ENCODE measurements at places on chromosomes 3 and 15.

DNA sequence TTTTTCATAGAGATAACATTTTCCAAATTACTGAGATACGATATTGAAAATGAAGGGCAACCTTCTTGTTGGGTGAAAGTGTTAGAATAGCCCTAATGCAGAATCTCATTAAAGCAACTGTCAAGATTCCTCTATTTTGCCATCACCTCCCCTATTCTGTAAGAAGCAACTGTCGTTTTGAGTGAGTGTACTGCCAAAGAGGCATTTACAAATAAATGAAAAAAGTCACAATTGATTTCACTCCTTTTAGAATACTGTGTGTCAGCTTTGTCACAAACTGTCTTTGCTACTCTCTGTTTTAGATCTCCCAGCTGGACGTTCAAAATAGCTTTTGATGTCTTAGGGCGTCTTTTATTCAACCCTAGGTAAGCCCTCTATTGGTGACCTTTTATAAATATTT, 322.8 kb upstream of the NAALADL2 start:
- DNase-seq, result no peak

DNA sequence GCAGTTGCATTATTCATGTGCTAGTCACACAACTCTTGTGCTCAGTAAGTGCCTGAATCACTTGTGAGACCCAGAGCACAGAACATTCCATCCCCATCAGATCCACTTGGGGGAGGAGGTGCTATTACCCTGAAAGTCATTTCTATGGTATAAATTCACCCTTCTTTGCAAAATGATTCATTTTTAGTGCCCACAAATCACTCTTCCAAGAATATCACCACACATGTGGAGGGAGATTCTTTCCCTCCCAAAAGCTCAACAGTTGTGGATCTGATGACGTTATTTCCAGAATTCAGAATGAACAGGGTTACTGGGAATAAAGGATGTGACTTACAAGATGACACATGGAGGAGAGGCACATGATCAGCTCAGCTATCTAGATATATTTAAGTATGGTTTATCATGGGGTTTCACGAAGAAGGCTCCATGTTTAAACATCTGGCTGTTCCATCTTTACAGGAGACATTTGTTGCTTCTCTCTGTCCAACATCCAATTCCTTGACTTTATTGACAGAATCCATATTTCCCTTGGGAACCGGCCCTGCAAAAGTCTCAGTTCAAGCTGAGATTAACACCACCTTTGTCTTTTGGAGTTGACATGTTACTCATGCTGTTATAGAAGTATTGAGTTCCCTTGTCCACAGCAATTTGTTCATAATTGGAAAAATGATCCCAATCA, 214.2 kb upstream of the PROK2 start:
- no peak for DNase-seq

DNA sequence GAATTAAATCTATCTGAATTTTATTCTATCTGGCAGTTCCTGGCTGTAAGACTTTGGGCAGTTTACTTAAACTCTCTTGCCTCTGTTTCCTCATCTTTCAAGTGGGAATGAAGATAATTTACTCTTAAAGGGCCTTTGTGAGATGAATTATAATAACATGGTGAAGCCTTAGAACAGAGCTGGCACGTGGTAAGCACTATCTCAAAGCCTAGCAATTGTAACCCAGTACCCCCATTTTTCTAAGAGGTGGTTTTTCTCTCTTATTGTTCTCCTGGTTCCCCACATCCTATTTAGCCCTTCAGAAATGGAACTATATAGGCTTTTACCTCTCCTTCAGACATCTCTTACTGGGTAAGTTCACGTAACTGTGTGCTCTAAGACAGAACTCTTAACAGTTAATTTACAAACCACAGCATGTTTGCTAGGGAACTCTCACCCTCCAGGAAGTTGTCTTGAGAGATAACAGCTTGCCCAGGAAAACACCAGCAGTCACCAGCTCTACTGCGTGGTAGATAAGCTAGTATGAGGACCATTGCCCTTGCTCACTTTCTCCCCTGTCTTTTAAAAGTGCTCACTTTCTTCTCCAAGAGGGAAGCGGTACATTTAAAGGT, 12.3 kb upstream of the CRBN start:
- DNase-seq, result no peak

DNA sequence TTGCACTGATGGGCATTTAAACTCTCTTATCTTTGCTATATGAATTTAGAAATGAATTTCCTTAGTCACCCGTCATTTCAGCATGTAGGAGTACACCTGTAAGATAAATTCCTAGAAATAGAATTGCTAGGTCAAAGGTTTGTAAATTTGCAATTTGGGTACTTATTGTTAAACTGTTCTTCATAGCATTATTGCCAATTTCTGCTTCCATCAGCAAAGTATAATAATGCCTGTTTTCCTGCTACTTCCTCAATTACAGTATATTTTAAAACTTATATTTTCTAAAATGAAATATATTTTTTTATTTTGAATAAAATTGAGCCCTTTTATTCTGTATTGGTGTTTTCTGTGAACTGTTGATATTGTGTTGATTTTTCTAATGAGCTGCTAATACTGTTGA, 16.3 kb upstream of the MCF2L2 start:
- DNase-seq, result no peak

GRCh38 chr3:53583161-53583690, 88.8 kb downstream of the CACNA1D start:
- no peak for DNase-seq

DNA sequence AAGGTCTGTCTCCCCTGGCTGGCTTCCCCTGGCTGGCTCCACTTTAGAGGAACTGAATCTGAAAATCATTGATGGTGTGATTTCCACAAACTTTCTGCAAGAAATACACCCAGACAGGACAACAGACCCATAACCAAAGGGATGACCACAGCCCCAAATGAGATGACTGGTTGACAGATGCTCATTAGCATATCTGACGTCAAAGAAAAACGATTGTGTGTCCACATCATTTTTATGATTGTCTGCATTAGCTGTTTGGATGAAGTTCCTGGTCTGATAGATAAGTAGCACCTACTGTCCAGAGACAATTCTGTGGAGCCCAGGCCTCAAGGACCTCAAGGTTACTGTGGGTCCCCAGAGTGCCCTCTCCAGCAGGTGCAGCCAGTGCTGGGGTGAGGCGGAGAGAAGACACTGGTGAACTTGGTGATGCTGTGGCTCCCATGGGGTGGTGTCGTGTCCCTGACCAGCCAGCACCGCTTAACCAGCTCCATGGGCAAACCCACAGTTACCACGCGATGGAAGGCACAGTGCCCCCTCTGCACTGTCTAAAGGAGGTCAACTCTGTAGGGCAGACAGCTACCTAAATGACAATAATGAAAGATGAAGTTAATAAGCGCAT, 127.4 kb downstream of the NSMCE3 start:
- DNase-seq, result no peak

DNA sequence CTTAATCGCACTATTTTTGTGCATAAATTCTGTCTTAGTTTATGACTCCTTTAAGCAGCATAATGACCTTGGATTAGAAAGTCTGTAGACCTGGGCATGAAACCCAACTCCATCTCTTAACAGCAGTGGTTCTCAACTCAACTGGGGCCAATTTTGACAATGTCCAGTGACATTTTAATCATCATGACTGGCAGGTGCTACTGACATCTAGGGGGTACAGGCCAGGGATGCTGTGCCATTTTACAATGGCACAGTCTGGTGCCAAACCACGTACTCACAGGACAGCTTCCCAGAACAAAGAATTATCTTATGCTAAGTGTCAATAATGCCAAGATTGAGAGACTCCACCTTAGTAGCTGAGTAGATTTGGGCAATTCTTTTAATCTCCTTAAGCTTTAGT, 405.0 kb downstream of the NTRK3 start:
- DNase-seq, result no peak

DNA sequence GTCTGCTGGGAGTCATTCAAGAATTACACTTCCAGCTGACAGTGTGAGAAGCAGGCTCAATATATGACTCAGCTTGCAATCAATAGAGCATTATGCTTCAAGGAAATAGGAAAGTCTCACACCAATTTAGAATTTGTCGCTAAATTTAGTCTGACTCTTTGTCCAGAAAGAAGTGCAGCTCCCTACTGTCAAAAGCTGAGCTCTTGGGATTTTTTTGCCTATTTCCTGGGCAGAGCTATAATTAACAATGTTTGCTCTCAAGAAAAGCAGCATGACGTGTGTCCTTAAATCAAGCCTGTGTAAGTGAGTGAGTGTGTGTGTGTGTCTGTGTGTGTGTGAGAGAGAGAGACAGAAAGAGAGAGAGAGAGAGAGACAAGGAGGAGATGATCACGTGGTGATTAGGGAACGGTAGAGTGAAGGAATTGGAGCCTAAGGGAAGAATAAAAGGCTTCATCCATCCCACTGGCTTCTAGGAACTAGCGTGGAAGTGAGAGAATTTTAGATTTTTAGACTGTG, 16.4 kb upstream of the SLC35G2 start:
- DNase-seq, result peak; percentile 29
